ENCODE measurements at places on chromosomes 13 and 19. TPM values are rescaled to one million over a fixed set of nuclear protein-coding genes. Genes with fewer than 3 reads are reported as not detected.

- peak; percentile 69 for DNase-seq
These were observed 9.9 kb downstream of the RANBP3 start for GRCh38 chr19:5967994-5968430.

GRCh38 chr19:34678085-34678412, 571 bp downstream of the ZNF302 start:
- no peak for DNase-seq

DNA sequence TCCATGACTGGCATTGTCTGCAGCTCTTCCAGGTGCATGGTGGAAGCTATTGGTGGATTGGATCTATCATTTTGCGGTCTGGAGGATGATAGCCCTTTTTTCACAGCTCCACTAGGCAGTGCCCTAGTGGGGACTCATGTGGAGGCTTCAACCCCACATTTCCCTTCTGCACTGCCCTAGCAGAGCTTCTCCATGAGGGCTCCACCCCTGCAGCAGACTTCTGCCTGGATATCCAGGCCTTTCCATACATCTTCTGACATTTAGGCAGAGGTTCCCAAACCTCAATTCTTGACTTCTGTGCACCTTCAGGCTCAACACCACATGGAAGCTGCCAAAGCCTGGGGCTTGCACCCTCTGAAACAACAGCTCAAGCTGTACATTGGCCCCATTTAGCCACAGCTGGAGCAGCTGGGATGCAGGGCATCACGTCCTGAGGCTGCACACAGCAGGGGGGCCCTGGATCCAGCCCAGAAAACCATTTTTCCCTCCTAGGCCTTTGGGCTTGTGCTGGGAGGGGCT, 800.2 kb upstream of the MIR17HG start:
- DNase-seq = no peak

DNA sequence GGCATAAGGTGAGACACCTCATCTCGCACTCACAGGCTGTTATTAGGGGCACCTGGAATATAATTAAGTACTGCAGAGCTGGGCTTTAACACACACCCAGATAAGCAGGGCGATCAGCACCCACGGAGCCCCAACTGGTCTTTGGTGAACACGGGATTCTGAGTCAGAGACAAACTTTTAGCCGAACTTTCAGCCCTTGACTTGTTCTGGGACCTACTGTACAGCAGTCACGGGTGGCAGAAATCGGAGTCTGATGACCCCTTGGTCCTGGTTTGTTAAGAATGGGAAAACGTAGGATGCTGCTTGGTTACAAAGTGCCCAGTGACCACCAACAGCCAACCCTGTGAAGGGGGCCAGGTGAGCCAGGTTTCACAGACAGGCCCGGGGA, 9.0 kb downstream of the SH3GL1 start:
- DNase-seq = no peak

TUBGCP3 gene
- 26.8 TPM for total RNA-seq

PCDH9 gene
- total RNA-seq = 1.9 TPM

ICAM4 gene
- 0.36 TPM for total RNA-seq

SNRPD2 gene
- total RNA-seq = 479 TPM

C19orf73 gene
- total RNA-seq = 0.51 TPM
